ENCODE measurements at places on chromosomes 11 and 22.
A peak's percentile ranks its signal among the peaks of the same experiment; 100 is the strongest.

GRCh38 chr11:76839311-76839710, 21.4 kb upstream of the ACER3 start:
- no peak for DNase-seq

DNA sequence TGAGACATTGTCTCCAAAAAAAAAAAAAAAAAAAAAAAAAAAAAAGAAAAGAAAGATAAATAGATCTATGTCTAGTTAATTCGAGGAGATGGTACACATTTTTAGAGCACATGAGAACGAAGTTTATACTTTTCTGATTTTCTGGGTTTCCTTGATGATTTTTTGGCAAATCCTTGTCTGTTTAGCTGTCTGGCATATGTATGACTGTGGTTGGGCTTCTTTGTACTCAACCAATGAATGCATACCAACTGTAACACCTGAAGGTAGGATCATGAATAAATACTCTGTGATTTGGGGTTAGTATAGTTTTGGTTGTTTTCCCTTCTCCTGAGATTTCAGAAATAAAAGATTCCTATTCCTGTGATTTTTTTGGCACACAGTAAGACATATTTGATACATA, 63.1 kb downstream of the ARHGEF12 start:
- no peak for DNase-seq

GRCh38 chr22:50173311-50173982, 2.9 kb downstream of the PANX2 start:
- no peak for DNase-seq

DNA sequence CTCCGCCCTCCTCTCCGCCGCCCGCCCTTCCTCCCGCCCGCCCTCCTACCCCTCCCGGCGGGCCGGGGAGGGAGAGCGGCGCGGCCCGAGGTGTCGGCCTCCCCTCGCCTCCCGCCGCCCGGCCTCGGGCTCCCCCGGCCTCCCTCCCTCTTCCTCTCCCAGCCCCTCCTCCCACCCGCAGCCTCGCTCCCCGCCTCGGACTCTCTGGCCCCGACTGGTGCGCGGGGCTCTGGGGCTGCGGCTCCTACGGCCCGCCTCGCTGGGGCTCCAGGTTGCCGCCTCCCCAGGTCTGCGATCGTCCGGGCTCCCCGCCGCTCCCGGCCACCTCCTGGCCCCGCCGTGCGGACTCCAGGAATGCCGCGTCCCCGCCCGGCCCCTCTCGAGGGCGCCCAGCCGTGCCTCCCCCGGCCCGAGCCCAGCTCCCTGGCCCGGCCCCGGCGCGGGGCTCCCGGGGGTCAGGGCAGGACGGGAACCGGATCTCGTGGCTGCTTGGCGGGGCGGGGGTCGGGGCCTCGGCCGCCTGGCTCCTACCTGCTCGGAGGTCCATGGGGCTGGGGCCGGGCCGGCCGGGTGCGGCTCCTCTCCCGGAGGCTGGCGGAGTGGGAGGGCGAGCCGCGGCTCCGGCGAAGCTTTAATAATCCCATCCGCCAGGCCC, at the start of gene CLCF1:
Gene CLCF1, minus strand, starts transcription at position 606 of the 655 bp plus-strand sequence. Its CDS starts 59 bp downstream, at position 547.
- DNase-seq = no peak

DNA sequence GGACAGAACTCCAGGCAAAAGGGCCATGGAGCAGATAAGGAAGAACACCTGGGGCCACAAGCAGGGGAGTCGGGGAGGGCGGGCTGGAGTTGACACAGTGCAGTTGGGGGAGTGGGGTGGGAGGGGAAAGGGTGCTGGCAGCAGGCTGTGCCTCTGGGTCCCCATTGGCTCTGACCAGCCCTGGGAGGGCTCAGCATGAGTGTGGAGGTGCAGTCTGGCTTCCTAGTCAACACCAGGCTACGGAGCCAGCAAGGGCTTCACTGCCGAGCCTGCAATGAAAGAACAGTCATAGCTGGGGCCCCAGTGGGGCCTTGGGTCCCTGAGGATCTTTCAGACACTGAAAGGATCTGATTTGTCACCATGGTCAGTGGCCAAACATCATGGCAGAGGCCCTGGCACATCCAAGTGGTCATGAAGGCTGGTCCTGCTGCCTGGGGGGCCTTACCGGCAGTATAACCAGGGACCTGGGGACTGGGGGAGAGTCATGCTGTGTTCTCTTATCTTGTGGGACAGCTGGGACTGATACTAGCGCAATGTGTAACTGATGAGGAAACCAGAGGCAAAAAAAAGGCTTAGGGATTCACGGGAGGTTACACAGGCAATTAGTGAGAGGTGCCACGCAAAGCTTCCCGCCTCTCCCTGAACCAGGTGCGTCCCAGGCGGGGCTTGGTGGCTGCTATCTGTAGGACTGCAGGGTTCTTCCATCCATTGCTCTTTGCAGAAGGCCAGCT, 11.6 kb downstream of the SLC37A2 start:
- no peak for DNase-seq

- DNase-seq = no peak
These were observed 588 bp downstream of the TSPAN32 start for GRCh38 chr11:2302306-2302895.

DNA sequence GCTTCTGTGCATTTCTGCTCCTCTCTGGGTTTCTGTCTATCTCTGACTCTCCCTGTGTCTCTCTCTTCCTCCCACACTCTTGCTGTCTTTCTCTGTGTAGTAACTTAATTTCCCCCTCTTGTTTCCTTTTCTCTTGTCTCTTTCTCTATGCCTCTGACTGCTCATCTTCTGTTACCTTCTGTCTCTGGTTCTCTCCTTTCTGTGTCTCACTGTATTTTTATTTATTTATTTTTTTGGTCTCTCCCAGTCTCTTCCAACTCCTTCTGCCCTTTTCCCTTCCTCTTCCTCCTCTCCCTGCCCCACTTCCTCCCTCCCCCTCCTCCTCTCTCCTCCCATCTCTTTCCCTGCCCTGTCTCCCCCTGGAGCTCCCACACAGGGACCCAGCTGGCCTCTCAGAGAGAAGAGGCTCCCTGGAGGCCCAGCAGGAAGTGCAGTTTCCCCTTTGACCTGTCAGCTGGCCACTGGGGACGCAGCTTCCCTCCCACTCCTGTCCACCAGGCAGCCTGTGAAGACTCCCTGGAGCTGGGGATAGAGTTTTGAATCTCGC, 38.3 kb upstream of the MYH9 start:
- DNase-seq = no peak

- DNase-seq = no peak
These were observed 62.8 kb downstream of the CEP57 start for GRCh38 chr11:95853138-95853537.

- DNase-seq = no peak
These were observed 2.0 kb downstream of the OR5AK2 start for GRCh38 chr11:56990702-56991101.

DNA sequence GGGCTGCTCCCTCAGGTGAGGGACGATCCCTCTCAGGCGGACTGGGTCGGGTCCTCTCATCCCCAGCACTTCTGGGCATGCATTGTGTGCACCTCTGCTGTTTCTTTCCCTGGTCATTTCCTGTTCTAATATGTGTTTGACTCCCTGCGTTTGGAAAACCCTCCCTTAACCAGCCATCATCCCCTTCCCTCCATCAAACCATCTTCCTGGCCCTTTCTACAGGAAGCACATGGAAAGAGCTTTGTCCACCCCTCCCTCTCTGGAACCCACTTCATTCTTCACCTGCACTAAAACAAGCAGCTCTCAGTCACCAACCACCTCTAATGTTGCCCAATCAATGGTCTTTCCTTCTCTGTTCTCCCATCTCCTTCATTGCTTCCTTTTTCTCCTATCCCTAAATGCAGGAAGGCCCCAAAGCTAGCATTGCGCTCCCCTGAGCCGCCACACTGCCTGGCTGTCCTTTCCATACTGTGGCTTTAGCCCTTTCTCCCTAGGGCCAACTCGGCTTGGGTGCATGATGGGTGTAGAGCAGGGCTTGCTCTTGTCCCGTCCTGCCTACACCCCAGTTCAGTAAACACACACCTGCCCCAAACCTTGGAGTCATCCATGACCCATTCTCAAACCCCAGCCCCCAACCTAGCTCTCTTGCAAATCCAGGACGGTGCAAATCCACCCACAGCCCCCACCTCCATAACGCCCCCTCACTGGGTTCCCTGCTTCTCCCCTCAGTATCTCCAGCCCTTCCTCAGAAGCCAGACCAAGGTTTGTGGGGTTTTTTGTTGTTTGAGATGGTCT, 5.4 kb upstream of the GAS2L1 start:
- no peak for DNase-seq

DNA sequence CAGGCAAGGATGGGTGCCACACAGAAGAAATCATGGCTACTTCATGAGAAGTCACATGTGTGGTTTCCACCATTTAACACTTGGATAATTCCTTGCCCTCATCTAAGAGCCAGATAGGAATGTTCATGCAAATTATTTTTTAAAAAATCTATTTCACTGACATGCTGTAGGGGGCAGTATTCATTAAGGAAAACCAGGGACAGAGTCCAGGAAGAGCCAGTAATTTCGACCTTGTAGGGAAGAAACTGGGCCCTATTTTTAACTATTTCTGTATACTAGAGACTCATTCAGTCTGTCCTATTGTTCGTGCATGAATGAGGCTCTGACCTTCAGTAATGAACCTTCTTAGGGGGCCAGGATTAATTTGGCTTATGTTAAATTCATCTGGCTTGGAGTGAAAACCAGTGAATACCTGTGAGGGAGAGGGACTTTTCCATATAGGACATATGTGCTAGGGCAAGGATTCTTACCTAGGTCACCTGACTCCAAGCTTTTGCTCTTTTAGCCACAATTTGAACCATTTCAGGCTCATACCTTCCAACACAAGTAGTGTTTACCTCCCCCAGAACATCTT, 192.7 kb downstream of the NAV2 start:
- DNase-seq = peak; percentile 54

DNA sequence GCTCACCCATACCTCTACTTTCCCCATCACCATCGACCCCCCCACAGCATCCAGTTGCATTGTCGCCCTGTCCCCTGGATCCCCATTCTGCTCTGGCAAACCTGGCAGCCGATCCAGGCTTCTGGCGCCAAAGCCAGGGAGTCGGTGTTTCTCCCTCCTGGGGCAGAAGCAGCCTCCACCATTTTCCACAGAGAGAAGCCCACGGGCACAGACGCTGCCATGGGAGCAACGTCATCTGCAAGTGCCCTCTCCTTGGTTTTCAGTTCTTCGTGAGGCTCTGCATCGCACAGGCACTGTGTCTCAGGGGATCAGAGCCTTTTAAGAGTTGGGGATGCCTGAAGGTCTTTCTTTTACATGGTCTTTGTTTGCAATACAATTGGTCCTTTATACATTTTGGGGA, 2.3 kb downstream of the YPEL4 start:
- no peak for DNase-seq

- no peak for DNase-seq
These were observed 7.0 kb downstream of the WNT7B start for GRCh38 chr22:45969801-45970470.

DNA sequence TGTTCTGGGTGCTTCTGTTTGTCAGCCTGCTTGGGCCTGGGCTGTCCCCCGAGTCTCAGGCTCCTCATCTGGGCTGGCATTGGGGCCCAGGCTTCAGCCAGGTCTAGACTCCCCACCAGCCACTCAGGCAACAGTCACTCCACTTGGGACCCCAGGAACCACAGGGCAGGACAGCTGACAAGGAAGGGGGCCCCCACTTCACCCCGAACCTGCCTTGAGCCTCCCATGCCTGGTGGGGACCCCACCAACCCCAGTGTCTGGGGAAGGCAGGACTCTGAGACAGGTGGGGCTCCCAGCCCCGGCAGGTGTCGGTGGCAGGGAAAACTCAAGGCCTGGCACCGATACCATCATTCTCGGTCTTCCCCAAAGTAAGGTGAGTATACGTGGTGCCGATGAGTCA, 11.7 kb upstream of the LTO1 start:
- DNase-seq = no peak

DNA sequence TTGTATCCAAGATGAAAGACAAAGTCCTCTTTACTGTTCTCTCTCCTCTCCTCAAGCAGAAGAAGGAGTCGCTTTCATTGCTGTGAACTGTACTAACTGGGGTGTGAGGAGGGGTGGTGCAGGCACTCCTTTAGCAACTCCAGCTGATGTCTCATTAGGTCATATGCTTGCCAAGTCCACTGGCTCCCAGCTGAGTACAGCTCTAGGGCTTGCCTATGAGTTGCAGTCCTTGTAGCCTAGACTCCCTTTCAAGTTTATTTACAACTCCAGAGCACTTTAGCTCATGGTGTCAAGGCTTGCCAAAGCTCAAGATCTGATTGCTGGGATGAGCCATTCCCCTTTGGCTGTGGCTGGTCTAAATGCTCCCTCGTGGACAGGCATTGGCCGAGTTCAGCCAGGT, 55.1 kb upstream of the PDGFD start:
- DNase-seq = no peak

DNA sequence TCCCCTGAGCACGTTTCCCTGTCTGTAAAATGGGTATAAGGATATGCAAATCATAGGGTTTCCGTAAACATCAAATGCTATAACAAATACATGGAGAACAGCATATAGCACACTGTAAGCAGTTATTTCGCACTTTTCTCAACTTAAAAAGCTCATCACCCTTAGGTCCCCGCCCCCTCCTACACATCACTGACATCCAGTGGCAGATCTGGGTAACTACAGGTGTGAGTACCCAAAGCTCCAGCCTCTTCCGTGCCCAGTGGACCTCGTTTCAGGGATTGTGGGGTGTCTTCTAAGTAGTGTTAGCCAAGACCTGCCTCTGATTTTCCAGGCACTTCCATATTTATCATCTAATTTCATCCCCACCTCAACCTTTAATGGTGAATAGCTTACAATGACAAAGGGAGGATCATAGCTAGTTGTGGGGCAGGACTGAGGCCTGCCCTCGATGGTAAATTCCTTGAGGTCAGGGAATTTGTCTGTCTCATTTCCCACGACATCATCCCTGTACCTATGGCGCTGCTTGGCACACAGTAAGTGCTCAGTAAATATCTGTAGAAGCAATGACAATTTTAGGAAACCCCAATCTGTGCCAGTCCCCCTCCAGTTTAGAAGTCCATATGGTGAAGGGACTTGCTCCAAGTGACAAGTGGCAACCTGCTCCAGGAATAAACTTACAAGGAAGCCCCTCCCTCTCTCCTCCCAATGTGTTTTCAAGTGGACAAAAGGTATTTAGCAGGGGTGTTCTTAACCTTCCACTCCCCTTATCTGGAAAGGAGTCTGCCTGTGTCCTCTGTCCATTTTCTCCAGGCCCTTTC, 340.5 kb downstream of the TENM4 start:
- DNase-seq = peak; percentile 63
